ENCODE measurements at places on chromosomes 1 and 21.

- H3K27me3 ChIP-seq: no peaks in the 10 kb centered on the region
- H3K36me3 ChIP-seq: no peaks in the 10 kb centered on the region
- H3K4me3 ChIP-seq: no peak overlapping the region
- peaks cover 8% of the 10 kb centered on the region for H3K4me1 ChIP-seq
- H3K27ac ChIP-seq: no peak overlapping the region
Observed at GRCh38 chr1:178048426-178048825, 45.5 kb upstream of the RASAL2 start.

DNA sequence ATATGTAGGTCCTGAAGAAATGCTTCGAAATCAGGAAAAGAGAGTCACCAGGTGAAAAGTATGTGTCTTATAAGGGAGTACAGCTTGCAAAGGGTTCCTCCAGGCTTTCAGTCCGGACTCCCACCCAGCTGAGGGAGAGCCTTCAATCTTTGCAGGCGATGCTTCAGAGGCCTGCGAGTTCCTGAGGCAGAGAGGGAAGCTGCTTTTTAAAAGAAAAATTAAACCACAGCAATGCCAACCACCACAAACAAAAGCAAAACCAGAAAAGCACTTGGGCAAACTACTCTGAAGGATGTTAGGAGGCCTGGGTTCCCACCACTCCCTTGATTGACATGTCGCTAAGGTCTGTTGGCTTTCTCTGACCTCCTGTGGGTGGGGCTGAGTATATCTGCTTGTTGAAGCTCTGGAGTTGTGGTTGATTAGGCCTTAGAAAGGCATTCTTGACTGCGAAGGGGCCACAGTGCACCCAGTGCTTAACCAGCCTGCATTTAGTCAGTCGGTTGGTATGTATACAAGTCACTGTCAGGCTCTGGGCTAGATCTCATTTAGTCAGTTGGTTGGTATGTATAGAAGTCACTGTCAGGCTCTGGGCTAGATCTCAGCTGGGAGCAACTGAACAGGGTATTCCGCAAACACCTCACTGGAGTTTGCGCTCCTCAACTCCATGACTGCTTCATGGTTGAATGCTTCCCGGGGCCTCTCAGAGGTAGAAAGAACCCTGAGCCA lies 1.2 kb downstream of the NIPAL3 start:
- no peak overlapping the region for H3K4me3 ChIP-seq
- H3K27ac ChIP-seq: peak overlapping the region; percentile 83

GRCh38 chr1:236091933-236092318 lies 27.0 kb upstream of the NID1 start:
- H3K27me3 ChIP-seq: no peaks in the 10 kb centered on the region
- H3K36me3 ChIP-seq: no peaks in the 10 kb centered on the region

- DNase-seq: no peak
- no peaks in the 10 kb centered on the region for H3K4me1 ChIP-seq
- no peak overlapping the region for H3K4me3 ChIP-seq
- H3K27me3 ChIP-seq: no peaks in the 10 kb centered on the region
- no peak overlapping the region for H3K27ac ChIP-seq
- no peaks in the 10 kb centered on the region for H3K36me3 ChIP-seq
Observed at GRCh38 chr1:69994241-69994640, 211.1 kb downstream of the LRRC40 start.

GRCh38 chr1:239717097-239717917 lies 330.9 kb downstream of the CHRM3 start:
- H3K27ac ChIP-seq: no peak overlapping the region
- no peaks in the 10 kb centered on the region for H3K36me3 ChIP-seq
- DNase-seq: no peak
- H3K4me3 ChIP-seq: no peak overlapping the region
- no peaks in the 10 kb centered on the region for H3K27me3 ChIP-seq
- H3K4me1 ChIP-seq: no peaks in the 10 kb centered on the region

DNA sequence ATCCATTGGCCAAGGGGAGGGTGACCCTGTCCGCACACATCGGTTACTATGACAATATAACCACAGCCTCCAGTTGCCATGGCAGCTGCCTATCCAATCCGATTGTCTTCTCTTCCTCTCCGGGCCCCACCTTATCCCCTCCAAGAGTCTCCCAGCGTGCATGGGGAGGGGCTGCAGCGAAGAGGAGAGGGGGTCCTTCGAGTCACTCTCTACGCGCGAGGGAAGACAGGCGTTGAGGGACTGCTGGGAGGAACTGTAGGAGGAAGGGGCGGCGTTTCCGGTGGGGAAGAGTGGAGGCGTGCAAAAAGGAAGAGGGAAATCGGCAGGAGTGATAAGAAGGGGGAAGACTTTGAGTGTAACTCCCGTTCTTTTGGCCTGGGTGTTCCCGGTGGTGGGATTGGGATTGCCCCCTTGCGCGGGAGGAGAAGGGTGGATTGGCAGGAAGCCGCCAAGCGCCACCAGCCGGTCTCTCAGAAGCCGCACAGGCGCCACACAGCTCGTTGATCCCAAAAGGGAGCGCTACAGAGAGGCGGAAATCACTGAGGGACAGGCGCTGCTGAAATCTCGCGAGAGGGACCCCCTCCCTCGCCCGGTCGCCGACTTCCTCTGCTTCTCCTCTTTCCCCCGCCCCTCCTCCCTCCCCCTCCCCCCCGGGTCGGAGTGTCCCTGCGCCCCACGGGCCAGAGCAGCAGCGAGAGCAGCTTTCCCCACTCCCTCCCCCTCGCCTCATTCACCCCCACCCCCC lies 384 bp upstream of the SMG7 start:
- peak overlapping the region; percentile 78 for H3K4me3 ChIP-seq
- peak; percentile 98 for DNase-seq
- no peaks in the 10 kb centered on the region for H3K36me3 ChIP-seq
- H3K27ac ChIP-seq: peak overlapping the region; percentile 98
- H3K27me3 ChIP-seq: no peaks in the 10 kb centered on the region
- H3K4me1 ChIP-seq: peaks cover 6% of the 10 kb centered on the region

GRCh38 chr1:224170748-224171478 lies 12.1 kb upstream of the DEGS1 start:
- H3K4me3 ChIP-seq: no peak overlapping the region
- H3K27me3 ChIP-seq: no peaks in the 10 kb centered on the region
- H3K36me3 ChIP-seq: no peaks in the 10 kb centered on the region
- H3K4me1 ChIP-seq: peaks cover 9% of the 10 kb centered on the region
- peak; percentile 28 for DNase-seq
- no peak overlapping the region for H3K27ac ChIP-seq

GRCh38 chr21:29271927-29272333 lies 26.8 kb upstream of the BACH1 start:
- H3K27ac ChIP-seq: no peak overlapping the region
- H3K36me3 ChIP-seq: no peaks in the 10 kb centered on the region
- DNase-seq: no peak
- no peak overlapping the region for H3K4me3 ChIP-seq

DNA sequence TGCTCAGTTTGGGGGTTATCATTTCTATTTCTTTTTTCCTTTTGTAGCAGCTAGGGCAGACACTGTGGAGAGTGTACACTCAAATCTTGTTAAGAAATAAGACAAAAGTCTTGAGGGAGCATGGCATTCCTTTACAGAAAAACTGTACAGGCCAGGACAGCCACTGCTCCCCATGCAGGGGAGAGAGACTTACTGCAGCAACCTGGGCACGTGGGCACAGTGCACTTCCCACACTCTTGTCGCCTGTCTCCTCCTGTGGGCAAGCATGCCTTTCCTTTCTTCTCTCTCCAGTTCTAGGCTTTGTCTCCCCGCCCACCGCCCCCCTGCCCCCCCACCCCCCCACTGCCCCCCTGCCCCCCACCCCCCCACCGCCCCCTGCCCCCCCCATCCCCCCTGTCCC lies 51.9 kb downstream of the PHC2 start:
- no peak overlapping the region for H3K27ac ChIP-seq
- H3K27me3 ChIP-seq: no peaks in the 10 kb centered on the region
- peaks cover 12% of the 10 kb centered on the region for H3K4me1 ChIP-seq
- H3K36me3 ChIP-seq: no peaks in the 10 kb centered on the region

DNA sequence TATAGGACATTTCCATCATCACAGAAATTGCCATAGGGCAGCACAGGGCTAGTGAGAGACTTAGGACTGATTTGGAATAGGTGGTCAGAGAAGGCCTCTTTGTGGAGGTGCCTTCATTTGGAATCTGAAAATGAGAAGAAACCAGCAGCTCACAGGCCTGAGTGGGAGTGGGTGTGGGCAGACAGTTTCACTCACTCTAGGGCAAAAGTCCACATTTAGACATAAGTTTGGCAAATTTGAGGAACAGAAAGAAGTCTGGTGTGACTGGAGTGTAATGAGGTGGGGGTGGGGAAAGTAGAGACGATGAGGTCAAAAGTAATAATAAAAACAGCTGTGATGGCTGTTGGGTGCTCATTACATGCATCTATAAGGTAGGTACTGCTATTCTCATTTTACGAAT lies 22.4 kb upstream of the BCAR3 start:
- H3K27ac ChIP-seq: no peak overlapping the region
- peak; percentile 27 for DNase-seq
- no peaks in the 10 kb centered on the region for H3K4me1 ChIP-seq

GRCh38 chr1:206106328-206107167 lies 10.6 kb downstream of the AVPR1B start:
- H3K4me1 ChIP-seq: no peaks in the 10 kb centered on the region
- H3K27ac ChIP-seq: no peak overlapping the region
- no peak overlapping the region for H3K4me3 ChIP-seq
- no peaks in the 10 kb centered on the region for H3K36me3 ChIP-seq
- peak; percentile 80 for DNase-seq

GRCh38 chr1:74811436-74812179 lies 78.7 kb downstream of the TYW3 start:
- DNase-seq: peak; percentile 27
- no peaks in the 10 kb centered on the region for H3K36me3 ChIP-seq
- no peaks in the 10 kb centered on the region for H3K27me3 ChIP-seq
- H3K27ac ChIP-seq: no peak overlapping the region

DNA sequence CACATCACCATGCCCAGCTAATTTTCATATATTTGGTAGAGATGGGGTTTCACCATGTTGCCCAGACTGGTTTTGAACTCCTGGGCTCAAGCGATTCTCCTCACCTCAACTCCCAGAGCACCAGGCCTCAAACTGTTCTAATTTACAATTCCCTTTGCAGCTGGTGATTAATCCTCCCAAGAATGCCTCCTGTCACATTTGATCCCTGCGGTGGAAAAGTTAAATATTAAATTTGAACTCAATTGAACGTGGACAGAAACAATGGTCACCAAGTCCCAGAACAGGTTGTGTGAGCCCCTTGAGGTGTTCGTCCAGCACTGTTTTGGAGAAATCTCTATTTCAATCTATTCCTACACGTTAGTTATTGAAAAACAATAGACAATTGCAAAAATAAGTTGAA lies 2.0 kb upstream of the ANKRD35 start:
- H3K36me3 ChIP-seq: no peaks in the 10 kb centered on the region
- peaks cover 28% of the 10 kb centered on the region for H3K4me1 ChIP-seq
- no peak overlapping the region for H3K27ac ChIP-seq
- no peak for DNase-seq
- no peak overlapping the region for H3K4me3 ChIP-seq
- H3K27me3 ChIP-seq: peaks cover 25% of the 10 kb centered on the region

DNA sequence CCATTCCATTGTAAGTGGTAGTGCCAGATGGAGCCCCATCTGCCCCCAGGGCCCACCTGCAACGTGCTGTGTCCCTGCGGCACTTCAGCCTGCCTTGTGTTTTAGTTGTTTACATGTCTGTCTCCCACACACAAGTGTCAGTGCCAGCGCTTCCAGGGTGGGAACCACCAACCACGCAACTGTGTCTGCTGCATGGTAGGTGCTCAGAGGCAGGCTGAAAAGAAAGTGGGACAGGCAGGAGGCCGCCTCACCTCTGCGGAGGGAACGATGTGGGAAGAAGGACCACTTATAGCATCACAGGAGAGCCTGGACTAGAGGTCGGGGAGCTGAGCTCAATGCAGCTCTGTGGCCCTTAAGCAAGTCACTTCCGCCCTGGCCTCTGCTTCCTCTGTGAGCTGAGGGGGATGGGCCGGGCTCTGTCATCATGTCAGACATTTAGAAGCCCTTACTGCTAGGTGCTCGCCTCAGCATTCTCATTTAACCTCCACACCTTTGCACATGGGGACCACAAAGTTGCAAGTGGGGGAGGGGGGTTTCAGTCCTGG lies 17.9 kb downstream of the SLC9A1 start:
- peaks cover 25% of the 10 kb centered on the region for H3K4me1 ChIP-seq
- peak; percentile 67 for DNase-seq
- H3K36me3 ChIP-seq: no peaks in the 10 kb centered on the region
- no peak overlapping the region for H3K4me3 ChIP-seq

DNA sequence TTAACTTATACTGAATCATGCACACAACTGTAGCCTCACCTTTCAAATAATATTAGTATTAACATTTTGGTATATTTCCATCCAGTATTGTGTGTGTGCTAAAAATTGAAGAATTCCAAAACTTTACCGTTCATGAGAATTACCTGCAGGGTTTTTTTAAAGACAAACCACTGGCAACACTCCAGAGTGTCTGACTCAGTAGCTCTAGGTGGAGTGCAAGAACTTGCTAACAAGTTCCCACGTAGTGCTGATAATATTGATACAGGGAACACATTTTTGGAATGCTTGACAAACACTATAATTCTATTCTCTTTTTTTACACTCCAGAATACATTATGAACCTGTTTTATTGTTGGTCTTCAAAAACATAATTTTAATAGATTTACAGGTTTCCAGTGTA lies 27.7 kb upstream of the SLC5A9 start:
- no peaks in the 10 kb centered on the region for H3K4me1 ChIP-seq
- H3K27me3 ChIP-seq: no peaks in the 10 kb centered on the region
- H3K4me3 ChIP-seq: no peak overlapping the region
- H3K36me3 ChIP-seq: no peaks in the 10 kb centered on the region

DNA sequence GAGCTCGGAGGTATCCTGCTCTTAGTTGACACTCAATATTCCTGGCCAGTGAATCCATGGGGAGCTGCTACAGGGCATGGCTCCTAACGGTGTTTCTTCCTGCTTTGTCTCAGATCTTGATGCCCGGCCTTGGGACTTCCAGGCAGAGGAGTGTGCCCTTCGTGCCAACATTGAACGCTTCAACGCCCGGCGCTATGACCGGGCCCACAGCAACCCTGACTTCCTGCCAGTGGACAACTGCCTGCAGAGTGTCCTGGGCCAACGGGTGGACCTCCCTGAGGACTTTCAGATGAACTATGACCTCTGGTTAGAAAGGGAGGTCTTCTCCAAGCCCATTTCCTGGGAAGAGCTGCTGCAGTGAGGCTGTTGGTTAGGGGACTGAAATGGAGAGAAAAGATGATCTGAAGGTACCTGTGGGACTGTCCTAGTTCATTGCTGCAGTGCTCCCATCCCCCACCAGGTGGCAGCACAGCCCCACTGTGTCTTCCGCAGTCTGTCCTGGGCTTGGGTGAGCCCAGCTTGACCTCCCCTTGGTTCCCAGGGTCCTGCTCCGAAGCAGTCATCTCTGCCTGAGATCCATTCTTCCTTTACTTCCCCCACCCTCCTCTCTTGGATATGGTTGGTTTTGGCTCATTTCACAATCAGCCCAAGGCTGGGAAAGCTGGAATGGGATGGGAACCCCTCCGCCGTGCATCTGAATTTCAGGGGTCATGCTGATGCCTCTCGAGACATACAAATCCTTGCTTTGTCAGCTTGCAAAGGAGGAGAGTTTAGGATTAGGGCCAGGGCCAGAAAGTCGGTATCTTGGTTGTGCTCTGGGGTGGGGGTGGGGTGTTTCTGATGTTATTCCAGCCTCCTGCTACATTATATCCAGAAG lies 16.7 kb downstream of the ALX3 start:
- DNase-seq: peak; percentile 77
- H3K4me1 ChIP-seq: peaks cover 21% of the 10 kb centered on the region
- peaks cover 23% of the 10 kb centered on the region for H3K36me3 ChIP-seq
- no peak overlapping the region for H3K27ac ChIP-seq
- H3K27me3 ChIP-seq: no peaks in the 10 kb centered on the region

- no peak overlapping the region for H3K4me3 ChIP-seq
- no peaks in the 10 kb centered on the region for H3K4me1 ChIP-seq
Observed at GRCh38 chr1:48659801-48660200, 116.9 kb downstream of the BEND5 start.

GRCh38 chr1:169186106-169186505 lies 79.6 kb downstream of the ATP1B1 start:
- H3K4me3 ChIP-seq: no peak overlapping the region
- no peak overlapping the region for H3K27ac ChIP-seq
- H3K4me1 ChIP-seq: no peaks in the 10 kb centered on the region
- no peak for DNase-seq

All from transverse colon (tissue), 4 donors.